ENCODE measurements at places on chromosomes 3 and 15. TPM values are rescaled to one million over a fixed set of nuclear protein-coding genes. Genes with fewer than 3 reads are reported as not detected.
A peak's percentile ranks its signal among the peaks of the same experiment; 100 is the strongest.

GRCh38 chr3:152452318-152452717 lies 183.6 kb downstream of the MBNL1 start:
- no peaks in the 10 kb centered on the region for H3K4me1 ChIP-seq
- H3K27ac ChIP-seq, result no peak overlapping the region
- no peak for DNase-seq

DNA sequence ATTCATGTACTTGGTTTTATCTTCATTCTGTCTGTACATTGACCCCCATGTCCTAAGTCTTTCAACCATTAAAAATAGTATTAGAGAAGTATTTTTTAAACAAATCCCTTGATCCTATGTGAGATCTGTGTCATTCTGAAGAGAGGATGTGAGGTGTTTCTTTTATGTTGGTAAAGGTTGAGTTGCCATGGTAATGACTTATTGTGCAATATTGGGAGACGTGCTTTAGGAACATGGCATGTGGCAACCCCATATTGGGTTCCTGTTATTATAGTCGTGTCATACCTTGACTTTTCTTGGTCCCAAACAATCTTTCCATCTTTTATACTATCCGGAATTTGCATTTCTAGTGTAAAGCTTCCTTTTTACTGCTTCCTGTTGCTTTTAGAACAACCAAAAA lies 203.1 kb downstream of the KCNAB1 start:
- H3K36me3 ChIP-seq, result no peaks in the 10 kb centered on the region
- DNase-seq, result no peak
- no peaks in the 10 kb centered on the region for H3K4me1 ChIP-seq
- H3K4me3 ChIP-seq, result no peak overlapping the region

- H3K4me1 ChIP-seq, result peaks cover 9% of the 10 kb centered on the region
- H3K4me3 ChIP-seq, result no peak overlapping the region
- H3K27me3 ChIP-seq, result no peaks in the 10 kb centered on the region
- DNase-seq, result no peak
- H3K27ac ChIP-seq, result no peak overlapping the region
- no peaks in the 10 kb centered on the region for H3K36me3 ChIP-seq
Observed at GRCh38 chr15:57184502-57184901, 191.8 kb upstream of the CGNL1 start.

- H3K4me1 ChIP-seq, result no peaks in the 10 kb centered on the region
- no peak overlapping the region for H3K27ac ChIP-seq
Observed at GRCh38 chr3:54780336-54780735, 147.5 kb downstream of the LRTM1 start.

- no peak for DNase-seq
- no peak overlapping the region for H3K4me3 ChIP-seq
- no peaks in the 10 kb centered on the region for H3K27me3 ChIP-seq
- no peaks in the 10 kb centered on the region for H3K4me1 ChIP-seq
Observed at GRCh38 chr3:22262386-22262785, 511.4 kb upstream of the ZNF385D start.

Gene LRRC31
- total RNA-seq, result not detected

DNA sequence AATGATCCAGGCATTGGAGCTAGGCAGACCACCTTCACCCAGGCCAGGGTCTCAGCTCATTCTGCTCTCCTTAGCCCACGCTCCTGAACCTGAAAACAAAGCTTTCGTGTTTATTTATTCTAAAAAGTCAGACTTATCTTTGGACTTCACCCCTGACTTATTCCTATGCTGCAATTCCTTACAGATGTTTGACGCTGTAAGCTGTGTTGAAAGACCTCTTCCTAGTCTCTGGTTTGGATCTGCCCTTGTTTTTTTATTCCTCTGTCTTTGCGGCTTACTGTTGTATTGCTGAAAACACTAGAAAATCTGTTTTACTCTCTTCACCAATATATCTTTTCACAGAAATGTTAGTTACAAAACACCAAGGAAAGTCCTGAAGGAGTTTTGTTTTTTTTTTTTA lies 40.5 kb upstream of the LDHAL6B start:
- H3K4me3 ChIP-seq, result no peak overlapping the region
- peaks cover 6% of the 10 kb centered on the region for H3K4me1 ChIP-seq
- no peak for DNase-seq
- H3K36me3 ChIP-seq, result peaks cover under 1% of the 10 kb centered on the region
- no peaks in the 10 kb centered on the region for H3K27me3 ChIP-seq

Gene RASA2
- 6.4 TPM for total RNA-seq

DNA sequence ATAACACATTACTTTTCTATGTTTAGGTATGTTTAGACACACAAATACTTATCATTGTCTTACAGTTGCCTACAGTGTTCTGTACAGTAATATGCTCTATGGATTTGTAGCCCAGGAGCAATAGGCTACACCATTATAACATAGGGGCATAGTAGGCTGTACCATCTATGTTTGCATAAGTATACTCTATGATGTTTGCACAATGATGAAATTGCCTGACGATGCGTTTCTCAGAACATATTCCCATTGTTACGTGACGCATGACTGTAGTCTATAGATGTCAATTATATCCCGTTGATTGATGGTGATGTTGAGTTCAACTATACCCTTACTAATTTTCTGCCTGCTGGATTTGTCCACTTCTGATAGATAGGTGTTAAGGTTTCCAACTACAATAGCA lies 139.4 kb upstream of the PFN2 start:
- no peaks in the 10 kb centered on the region for H3K36me3 ChIP-seq
- no peaks in the 10 kb centered on the region for H3K4me1 ChIP-seq
- H3K27me3 ChIP-seq, result no peaks in the 10 kb centered on the region

Gene CSTA
- 2.1 TPM for total RNA-seq

Gene KBTBD13
- total RNA-seq, result not detected

- H3K4me3 ChIP-seq, result no peak overlapping the region
- H3K27me3 ChIP-seq, result no peaks in the 10 kb centered on the region
- no peak overlapping the region for H3K27ac ChIP-seq
Observed at GRCh38 chr3:52087731-52088130, 31.4 kb upstream of the DUSP7 start.

- H3K27me3 ChIP-seq, result no peaks in the 10 kb centered on the region
- DNase-seq, result no peak
- H3K27ac ChIP-seq, result no peak overlapping the region
- no peak overlapping the region for H3K4me3 ChIP-seq
- H3K36me3 ChIP-seq, result no peaks in the 10 kb centered on the region
Observed at GRCh38 chr3:146739203-146739671, 134.1 kb upstream of the PLSCR5 start.

- H3K4me3 ChIP-seq, result no peak overlapping the region
- DNase-seq, result peak; percentile 27
- no peaks in the 10 kb centered on the region for H3K27me3 ChIP-seq
- peaks cover 8% of the 10 kb centered on the region for H3K4me1 ChIP-seq
Observed at GRCh38 chr15:64455961-64456371, 4.4 kb upstream of the ZNF609 start.

Gene STAC
- total RNA-seq, result 0.37 TPM

Gene PLCD1
- total RNA-seq, result 9.4 TPM

- H3K36me3 ChIP-seq, result peaks cover 12% of the 10 kb centered on the region
- H3K4me1 ChIP-seq, result no peaks in the 10 kb centered on the region
- no peak for DNase-seq
- no peak overlapping the region for H3K4me3 ChIP-seq
Observed at GRCh38 chr3:18378218-18378617, 46.9 kb downstream of the SATB1 start.

Gene ENTPD3
- 13.4 TPM for total RNA-seq

DNA sequence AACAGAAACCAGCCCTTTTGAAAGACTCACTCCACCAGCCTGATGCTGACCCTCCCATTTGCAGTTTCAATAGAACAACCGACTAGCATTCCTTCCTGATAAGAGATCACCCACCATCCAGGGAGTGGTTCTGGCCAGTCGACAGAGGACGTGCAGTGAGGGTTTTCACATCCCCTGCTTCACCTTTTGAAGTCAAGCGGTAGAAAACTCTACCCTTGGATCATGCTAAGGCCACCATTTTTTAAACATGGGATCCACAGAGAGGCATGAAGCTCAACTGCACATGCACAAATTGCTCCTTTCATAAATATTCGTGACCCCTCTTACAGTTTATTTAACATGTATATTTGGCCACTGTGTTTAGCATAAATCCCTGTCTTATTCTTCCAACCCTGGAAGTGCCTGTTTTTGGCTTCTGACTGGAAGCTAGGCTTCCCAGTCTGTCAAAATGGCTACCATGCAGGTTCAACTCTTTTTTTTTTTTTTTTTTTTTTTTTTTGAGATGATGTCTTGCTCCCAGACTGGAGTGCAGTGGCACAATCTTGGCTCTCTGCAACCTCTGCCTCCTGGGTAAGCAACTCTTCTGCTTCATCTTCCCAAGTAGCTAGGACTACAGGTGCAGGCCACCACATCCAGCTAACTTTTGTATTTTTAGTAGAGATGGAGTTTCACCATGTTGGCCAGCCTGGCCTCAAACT lies 1.0 kb upstream of the THUMPD3 start:
- H3K27ac ChIP-seq, result no peak overlapping the region
- H3K27me3 ChIP-seq, result no peaks in the 10 kb centered on the region

DNA sequence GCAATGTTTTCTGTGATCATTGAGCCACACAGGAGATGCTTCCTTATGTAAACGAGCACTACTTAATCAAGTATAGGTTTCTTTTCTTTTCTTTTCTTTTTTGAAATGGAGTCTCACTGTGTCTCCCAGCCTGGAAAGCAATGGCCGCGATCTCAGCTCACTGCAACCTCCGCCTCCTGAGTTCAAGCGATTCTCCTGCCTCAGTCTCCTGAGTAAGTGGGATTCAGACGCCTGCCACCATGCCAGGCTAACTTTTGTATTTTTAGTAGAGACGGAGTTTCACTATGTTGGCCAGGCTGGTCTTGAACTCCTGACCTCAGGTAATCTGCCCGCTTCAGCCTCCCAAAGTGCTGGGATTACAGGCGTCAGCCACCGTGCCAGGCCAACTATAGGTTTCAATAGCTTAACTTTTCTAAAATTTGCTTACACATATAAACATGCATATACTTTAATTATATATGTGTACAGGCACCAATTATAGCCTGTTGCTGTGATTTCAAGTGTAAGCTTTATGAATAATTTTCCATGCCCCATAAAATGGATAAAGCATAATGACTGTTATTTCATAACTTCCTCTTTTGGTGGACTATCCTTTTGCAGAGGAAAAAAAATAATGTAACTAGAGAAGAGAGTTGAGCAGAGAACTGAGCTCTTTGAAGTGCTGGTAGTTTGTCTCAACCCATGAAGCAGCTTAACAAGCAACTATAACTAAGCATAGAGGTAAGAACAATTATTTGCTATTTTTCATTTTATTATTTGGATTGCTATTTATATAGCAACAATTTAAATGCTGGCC lies 24.8 kb upstream of the MBNL1 start:
- no peaks in the 10 kb centered on the region for H3K27me3 ChIP-seq
- H3K36me3 ChIP-seq, result no peaks in the 10 kb centered on the region
- no peak overlapping the region for H3K27ac ChIP-seq
- H3K4me3 ChIP-seq, result no peak overlapping the region
- no peaks in the 10 kb centered on the region for H3K4me1 ChIP-seq

DNA sequence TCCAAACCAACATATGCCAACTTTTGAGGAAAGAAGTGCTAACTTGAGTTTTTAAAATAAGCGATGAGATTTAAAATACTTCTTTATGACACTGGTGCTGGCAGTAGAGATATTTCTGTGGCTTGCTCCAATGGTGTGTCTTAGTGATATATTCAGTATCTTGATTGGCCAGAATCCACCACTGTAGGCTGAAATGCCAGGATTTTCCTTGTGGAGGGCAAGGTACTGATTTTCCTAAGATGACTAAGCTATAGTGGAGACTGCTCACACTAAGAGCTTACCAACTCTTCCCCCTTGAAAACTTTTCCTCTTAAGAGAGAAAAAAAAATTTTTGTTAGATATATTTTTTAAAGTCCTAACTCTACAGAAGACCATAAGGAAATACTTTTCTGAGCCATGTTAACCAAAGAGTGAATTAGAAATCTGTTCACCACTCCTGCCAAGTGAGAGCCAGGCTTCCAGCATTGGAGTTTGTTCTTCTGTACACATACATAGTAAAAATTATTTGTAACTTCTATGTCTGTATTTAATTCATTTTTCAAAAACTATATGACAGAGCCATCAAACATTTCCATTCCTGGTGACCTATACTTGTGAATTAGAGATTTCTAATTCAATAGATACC lies 109.1 kb downstream of the PPP2R3A start:
- H3K27ac ChIP-seq, result no peak overlapping the region
- no peak for DNase-seq
- H3K36me3 ChIP-seq, result no peaks in the 10 kb centered on the region
- no peak overlapping the region for H3K4me3 ChIP-seq
- H3K4me1 ChIP-seq, result no peaks in the 10 kb centered on the region
- H3K27me3 ChIP-seq, result no peaks in the 10 kb centered on the region

GRCh38 chr15:78838489-78838888 lies 27.2 kb upstream of the ADAMTS7 start:
- no peaks in the 10 kb centered on the region for H3K36me3 ChIP-seq
- H3K4me1 ChIP-seq, result no peaks in the 10 kb centered on the region
- H3K27ac ChIP-seq, result no peak overlapping the region
- no peak overlapping the region for H3K4me3 ChIP-seq
- no peak for DNase-seq

Gene HAPLN3
- total RNA-seq, result 0.67 TPM

Gene CACNA2D2
- 1.1 TPM for total RNA-seq

Gene C3orf20
- 0.06 TPM for total RNA-seq

DNA sequence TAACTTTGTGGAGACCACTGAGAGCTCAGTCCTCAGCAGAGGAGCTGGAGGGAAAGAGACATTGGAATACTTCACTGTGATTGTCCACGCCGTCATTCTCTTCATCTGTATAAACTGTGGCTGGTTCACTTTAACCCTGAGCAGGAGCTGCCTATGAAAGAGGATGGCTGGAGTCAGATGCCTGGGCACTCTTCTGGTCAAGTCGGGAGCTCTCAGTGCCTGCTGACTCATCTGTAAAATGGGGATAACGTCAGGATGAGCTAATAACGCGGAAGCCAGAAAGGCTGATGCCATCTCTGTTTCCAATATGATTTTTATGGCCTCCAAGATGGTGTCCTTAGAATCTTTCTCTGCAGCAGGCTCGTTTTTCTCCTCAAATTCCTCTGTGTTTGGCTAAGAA lies 51.6 kb upstream of the MRPS22 start:
- DNase-seq, result no peak
- no peak overlapping the region for H3K4me3 ChIP-seq
- H3K36me3 ChIP-seq, result no peaks in the 10 kb centered on the region
- peaks cover 9% of the 10 kb centered on the region for H3K4me1 ChIP-seq
- H3K27me3 ChIP-seq, result no peaks in the 10 kb centered on the region

GRCh38 chr15:62067448-62068044 lies 769 bp downstream of the C2CD4A start:
- peaks cover 18% of the 10 kb centered on the region for H3K4me1 ChIP-seq
- DNase-seq, result peak; percentile 75
- H3K27me3 ChIP-seq, result no peaks in the 10 kb centered on the region
- peak overlapping the region; percentile 61 for H3K4me3 ChIP-seq
- no peaks in the 10 kb centered on the region for H3K36me3 ChIP-seq
- H3K27ac ChIP-seq, result peak overlapping the region; percentile 88

DNA sequence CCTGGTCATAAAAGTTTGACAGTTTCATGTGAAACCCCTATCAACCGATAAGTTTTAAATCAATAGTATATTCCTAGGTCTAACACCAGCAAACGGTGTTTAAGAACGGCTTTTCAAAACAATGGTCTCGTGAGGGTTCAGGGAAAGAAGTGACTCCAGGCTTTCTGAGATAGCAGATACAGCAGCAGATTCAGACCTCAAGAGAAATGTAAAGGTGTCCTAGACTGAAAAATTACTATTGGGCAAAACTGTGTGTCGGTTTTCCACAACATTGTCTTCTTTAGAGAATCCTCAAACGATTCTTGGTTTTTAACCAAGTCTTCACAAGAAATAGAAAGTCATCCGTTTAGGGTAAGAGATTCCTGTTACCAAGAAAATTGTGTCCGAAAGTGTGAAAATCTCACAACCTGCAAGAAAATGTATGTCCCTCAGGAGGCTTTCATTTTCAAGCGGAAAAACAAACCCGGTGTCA lies 1.2 kb downstream of the SETD2 start:
- peaks cover 50% of the 10 kb centered on the region for H3K4me1 ChIP-seq
- no peak for DNase-seq
- H3K36me3 ChIP-seq, result no peaks in the 10 kb centered on the region
- no peaks in the 10 kb centered on the region for H3K27me3 ChIP-seq
- H3K4me3 ChIP-seq, result peak overlapping the region; percentile 97
- peak overlapping the region; percentile 94 for H3K27ac ChIP-seq
